ENCODE measurements at places on chromosomes 2 and 18.

GRCh38 chr2:43818761-43819160, 19.9 kb downstream of the ABCG5 start:
- no peak for DNase-seq

DNA sequence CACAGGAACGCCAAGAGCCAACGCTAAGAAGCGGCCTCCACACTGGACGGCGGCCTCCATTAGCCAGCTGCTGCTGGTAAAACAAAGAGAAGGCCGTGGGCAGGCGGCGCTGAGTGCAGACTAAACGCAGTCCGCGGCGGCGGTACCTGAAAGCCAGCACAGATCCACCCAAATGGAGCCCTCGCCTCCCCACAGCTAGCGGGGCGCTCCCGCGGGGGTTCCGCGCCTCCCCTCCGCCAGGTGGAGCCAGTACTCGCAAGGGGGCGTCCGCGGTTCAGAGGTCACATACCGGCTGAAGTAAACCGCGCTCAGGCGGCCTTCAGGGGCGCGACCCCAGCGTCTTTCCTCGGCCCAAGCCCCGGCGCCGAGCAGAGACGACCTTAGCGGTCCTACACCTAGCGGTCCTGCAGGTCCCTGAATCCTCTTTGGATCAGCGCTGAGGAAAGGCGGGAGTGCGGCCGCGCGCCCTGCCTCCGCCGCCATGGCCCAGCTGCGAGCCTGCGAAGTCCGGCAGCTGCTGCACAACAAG, 293.1 kb upstream of the ERBB4 start:
- DNase-seq = no peak

- DNase-seq = no peak
Measured at GRCh38 chr2:232410238-232410900, 3.7 kb downstream of the ALPG start.

DNA sequence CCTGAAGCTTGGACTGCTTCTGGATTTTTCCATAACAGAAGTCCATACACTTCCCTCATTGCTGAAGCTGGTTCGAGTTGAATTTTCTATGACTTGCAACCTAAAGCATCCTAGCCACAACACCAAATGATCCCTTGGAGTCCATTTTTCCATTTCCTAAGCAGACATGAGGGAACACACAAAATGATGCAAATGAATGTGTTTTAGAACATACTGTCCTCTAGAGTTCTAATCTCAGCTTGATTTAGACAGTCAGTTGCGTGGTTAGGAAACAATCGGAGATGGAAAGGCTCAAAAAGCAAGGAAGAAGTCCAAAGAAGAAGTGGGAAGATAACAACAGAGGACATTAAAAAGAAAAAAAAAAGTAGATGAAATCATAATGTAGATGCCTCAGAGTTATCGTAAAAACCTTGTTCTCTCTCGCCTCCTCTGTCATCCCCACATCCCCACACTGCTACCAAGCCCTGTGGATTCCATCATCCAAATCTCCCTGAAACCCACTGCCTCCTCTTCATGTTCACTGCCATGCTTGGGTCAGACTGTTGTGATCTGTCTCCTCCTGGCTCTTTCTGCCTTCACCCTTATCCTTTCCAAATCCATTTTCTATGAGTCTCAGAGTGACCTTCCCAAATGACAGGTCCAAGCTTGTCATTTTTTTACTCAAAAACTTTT, 58.4 kb downstream of the TMEM247 start:
- no peak for DNase-seq

DNA sequence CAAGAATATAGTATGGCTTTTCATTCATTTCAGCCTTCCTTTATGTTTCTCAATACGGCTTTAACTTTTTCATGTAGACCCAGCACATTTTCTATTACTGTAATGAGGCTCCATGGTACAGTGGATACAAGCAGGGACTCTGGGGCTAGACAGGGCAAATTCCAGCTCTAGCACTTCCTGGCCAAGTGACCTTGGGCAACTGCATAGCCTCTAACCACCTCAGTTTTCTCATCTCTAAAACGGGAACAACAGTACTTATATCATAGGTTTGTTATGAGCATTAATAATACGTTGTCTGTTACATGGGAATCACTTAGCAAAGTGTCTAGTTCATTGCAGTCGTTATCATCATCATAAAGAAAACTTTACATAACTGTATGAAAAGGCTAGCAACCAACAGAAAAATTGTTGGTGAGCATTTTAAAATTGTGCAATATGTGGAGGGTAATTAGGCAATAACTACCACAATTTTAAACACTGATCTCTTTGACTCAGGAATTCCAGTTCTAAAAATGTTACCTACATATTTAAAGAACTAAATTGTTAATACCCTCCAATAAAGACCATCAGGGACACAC, 13.7 kb upstream of the RMDN2 start:
- DNase-seq = no peak

- no peak for DNase-seq
Measured at GRCh38 chr18:37042381-37042780, 213.5 kb downstream of the KIAA1328 start.
